ENCODE measurements at places on chromosomes 1 and 21. TPM values are rescaled to one million over a fixed set of nuclear protein-coding genes. Genes with fewer than 3 reads are reported as not detected.

The WNT9A gene
- total RNA-seq = 2.0 TPM

The PHF13 gene
- total RNA-seq = 37.1 TPM

DNA sequence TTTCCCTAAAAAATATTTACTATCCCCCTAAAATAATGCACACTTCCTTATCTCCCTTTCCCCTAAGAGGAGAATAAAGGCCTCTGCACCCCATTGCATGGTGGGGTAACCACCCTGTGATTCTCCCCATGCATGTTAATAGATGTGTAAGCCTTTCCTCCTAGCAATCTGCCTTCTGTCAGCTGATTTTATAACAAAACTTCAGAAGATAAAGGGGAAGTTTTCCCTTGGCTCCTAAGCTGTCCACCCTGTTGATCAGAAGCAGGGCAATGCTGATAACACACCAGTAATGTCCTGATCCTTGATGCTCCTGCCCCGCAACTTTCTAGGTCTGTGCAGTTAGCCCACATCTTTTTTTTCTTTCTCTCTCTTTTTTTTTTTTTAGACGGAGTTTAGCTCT lies 11.4 kb upstream of the RNF187 start:
- H3K4me3 ChIP-seq = no peak overlapping the region
- no peaks in the 10 kb centered on the region for H3K36me3 ChIP-seq
- peaks cover 22% of the 10 kb centered on the region for H3K27me3 ChIP-seq
- H3K4me1 ChIP-seq = peaks cover 80% of the 10 kb centered on the region

DNA sequence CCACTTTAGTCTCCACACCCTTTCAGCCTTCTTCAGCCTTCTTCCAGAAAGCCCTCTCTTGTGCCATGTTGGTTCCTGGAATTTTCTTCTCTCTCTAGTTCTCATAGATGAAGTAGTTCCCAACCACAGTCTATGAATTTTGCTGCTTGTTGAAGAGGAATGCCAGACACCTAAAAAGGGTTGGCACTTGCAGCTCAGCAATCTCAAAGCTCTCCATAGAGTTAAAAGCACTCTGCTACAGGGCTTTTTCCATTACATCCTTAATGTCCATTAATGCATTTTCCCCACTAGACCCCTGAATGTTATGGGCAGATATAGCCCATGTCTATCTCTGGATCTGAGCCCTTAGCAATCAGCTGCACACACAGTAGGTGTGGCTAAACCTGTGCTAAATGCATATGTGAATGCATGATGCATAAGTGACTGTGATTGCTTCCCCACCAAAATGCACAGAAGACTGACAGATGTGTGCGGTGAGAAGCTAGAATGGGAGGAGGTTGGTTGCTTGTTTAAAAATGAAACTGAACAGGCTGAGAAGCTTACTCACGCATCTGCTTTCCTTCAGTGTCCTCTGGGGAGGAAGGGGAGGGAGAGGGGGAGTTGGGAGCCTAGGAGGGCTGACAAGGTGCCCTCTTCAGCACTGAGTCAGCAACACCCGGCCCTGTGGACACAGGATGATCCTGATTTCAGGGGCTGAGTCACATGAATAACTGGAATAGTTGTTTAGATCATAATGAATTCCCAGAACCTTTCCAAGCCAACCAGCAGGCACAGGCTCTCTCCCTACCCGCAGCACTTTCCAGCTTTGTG lies 146.1 kb upstream of the FGGY start:
- no peaks in the 10 kb centered on the region for H3K36me3 ChIP-seq
- peaks cover 19% of the 10 kb centered on the region for H3K27me3 ChIP-seq
- peaks cover 32% of the 10 kb centered on the region for H3K4me1 ChIP-seq
- no peak overlapping the region for H3K27ac ChIP-seq
- no peak overlapping the region for H3K4me3 ChIP-seq

- H3K27me3 ChIP-seq = no peaks in the 10 kb centered on the region
- no peak overlapping the region for H3K27ac ChIP-seq
- peaks cover 6% of the 10 kb centered on the region for H3K4me1 ChIP-seq
Measured at GRCh38 chr21:44500111-44500510, 39.9 kb downstream of the KRTAP10-1 start.

DNA sequence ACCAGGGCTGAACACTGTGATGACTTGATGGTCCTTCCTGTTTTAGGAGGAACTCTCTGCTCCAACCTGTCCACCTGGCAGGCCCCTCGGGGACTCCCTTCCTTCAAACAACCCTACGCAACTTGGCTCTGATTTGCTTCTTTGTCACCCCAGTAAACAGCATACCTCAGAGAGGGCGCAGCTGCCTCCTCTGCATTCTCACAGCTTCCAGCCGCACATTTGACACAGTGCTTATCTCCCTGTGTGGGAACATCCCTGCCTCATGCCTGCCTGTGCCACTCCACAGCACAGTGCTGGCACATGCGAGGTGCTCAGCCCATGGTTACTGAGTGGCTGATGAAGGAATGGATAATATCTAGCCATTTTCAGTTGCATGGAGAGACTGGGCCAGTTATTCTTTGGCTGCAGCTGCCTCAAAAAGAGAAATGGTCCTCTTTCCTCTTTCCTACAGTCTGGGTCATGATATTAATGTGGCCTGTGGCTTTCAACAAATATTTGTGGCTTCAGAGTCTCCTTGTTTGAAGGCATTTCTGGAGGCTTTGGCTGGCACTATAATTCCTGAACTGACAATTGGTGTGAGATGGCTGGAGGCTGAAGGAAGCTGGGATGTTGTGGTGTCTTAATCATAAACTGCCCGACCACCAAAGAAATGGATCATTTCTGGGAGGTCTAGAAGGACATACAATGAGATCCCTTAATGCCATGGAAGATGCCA lies 77.9 kb downstream of the TENT5C start:
- no peak overlapping the region for H3K4me3 ChIP-seq
- no peaks in the 10 kb centered on the region for H3K27me3 ChIP-seq
- H3K27ac ChIP-seq = no peak overlapping the region

The SLC16A4 gene
- 0.94 TPM for total RNA-seq

DNA sequence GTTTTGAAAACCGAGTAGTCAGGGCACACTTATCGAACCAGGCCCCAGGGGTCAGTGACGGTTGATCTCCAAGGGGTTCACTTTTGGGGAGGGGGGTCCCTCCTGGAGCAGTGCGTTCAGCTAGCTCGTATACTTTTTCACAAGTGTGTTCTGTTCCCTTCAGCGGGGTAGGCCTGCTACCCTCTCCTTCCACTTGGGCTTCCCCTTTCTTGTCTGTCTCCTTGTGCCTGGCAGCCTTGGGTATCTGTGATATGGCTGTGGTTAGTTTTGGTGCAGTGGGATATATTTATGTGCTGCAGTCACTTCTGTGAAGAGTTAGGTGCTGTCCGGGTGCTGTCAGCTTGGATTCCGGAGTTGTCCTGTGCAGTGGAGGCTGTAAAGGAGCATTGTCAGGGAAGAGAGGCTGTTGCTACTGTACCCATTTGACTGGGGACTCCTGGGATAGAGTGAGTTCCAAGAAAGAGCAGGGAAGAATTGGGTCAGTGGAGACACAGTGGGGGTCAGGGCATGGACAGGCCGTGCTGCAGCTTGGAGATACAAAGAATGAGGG lies 29.7 kb downstream of the ADARB1 start:
- no peaks in the 10 kb centered on the region for H3K4me1 ChIP-seq
- no peak for DNase-seq
- H3K36me3 ChIP-seq = no peaks in the 10 kb centered on the region
- no peaks in the 10 kb centered on the region for H3K27me3 ChIP-seq
- H3K4me3 ChIP-seq = no peak overlapping the region

The SLC30A7 gene
- 22.5 TPM for total RNA-seq

- no peak overlapping the region for H3K27ac ChIP-seq
- DNase-seq = no peak
- no peak overlapping the region for H3K4me3 ChIP-seq
- H3K36me3 ChIP-seq = no peaks in the 10 kb centered on the region
Measured at GRCh38 chr1:169517558-169518186, 31.9 kb upstream of the SLC19A2 start.

DNA sequence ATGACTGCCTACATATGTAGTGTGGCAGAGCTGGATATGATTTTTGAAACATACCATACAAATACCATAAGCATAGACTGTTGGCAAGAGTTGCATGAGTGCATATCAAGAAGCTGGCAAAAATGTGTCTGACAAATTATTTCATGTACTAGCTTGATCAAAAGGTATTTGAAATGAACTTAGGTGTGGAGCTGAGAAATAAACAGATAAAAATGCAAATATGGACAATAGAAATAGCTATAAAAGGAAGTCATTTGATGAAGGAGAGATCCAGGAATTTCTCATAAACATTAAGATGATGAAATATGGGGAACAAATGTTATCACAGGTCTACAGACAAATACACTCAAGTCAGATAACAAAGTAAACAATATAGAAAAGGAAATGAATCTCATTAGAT lies 609.1 kb downstream of the PTPRC start:
- H3K27ac ChIP-seq = no peak overlapping the region
- H3K4me1 ChIP-seq = no peaks in the 10 kb centered on the region
- H3K4me3 ChIP-seq = no peak overlapping the region
- no peaks in the 10 kb centered on the region for H3K36me3 ChIP-seq

DNA sequence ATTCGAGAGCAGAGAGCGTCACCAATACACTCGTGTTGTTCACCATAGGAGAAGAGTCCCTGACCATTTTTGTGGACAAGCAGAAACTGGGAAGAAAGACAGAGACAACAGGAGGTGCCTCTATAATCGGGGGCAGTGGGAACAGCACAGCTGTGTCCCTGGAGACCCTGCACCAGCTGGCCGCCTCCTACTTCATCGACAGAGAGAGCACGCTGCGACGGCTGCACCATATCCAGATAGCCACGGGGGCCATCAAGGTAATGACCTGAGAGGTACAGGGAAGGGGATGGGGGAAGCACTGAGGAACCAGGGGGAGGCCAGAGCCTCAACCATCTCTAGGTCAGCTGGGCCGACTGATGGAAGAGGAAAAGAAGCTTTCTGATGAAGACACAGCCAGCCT lies 86.4 kb downstream of the BRINP2 start:
- no peak for DNase-seq
- H3K4me1 ChIP-seq = no peaks in the 10 kb centered on the region
- H3K27me3 ChIP-seq = no peaks in the 10 kb centered on the region
- no peak overlapping the region for H3K4me3 ChIP-seq

- no peaks in the 10 kb centered on the region for H3K4me1 ChIP-seq
- H3K36me3 ChIP-seq = no peaks in the 10 kb centered on the region
- H3K27ac ChIP-seq = no peak overlapping the region
- H3K27me3 ChIP-seq = peaks cover 44% of the 10 kb centered on the region
- peak; percentile 56 for DNase-seq
Measured at GRCh38 chr1:156896490-156897033, 3.0 kb downstream of the PEAR1 start.

- no peak overlapping the region for H3K27ac ChIP-seq
- no peak for DNase-seq
- peaks cover 27% of the 10 kb centered on the region for H3K4me1 ChIP-seq
- H3K4me3 ChIP-seq = peak overlapping the region; percentile 52
Measured at GRCh38 chr1:6179564-6180175, 451 bp downstream of the CHD5 start.

The HSF2BP gene
- 2.3 TPM for total RNA-seq

- H3K4me1 ChIP-seq = no peaks in the 10 kb centered on the region
- no peak for DNase-seq
- no peak overlapping the region for H3K4me3 ChIP-seq
Measured at GRCh38 chr1:116290085-116290705, 82.8 kb upstream of the ATP1A1 start.

DNA sequence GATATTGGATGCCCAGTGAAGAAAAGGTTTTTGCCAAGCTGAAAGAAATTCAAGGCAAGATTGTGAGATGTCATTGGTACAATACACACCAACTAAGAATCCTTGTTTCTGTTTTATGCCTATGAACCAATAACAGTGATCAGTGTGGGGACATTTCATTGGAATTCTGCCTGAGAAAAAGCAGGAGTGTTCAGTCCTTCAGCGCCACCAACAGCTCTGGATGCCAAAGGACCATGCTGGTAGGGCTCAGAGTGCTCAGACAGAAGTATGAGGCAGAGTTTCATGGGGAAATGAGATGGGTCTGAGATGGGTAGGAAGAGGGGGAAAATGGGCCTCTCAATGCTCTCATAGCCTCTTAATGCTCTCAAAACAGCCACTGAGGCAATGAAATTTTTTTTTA lies 56.5 kb downstream of the GABPA start:
- no peaks in the 10 kb centered on the region for H3K36me3 ChIP-seq
- H3K27ac ChIP-seq = no peak overlapping the region
- H3K4me1 ChIP-seq = no peaks in the 10 kb centered on the region
- DNase-seq = peak; percentile 27

- DNase-seq = peak; percentile 97
- H3K36me3 ChIP-seq = no peaks in the 10 kb centered on the region
- no peak overlapping the region for H3K27ac ChIP-seq
- H3K4me3 ChIP-seq = no peak overlapping the region
Measured at GRCh38 chr1:111747282-111747734, 8.1 kb upstream of the INKA2 start.

The PYHIN1 gene
- not detected for total RNA-seq

The TAS1R1 gene
- not detected for total RNA-seq

DNA sequence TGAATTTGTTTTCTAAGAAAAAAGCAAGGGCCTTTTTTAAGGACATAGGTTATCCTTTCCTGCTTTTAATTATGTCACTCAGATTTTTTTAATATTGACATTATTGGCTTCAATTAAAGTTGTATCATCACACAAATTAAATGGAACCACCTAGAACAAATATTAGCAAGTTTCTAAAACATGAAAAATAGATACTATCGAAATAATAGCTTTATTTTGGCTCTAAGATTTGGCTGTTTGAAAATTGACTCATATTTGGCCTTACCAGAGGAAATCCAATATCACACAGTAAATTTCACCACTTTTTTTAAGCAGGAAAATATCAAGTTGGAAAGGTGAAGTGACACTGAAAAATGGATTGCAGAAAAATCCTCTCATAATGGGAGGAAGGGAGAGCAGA lies 9.2 kb downstream of the DNASE2B start:
- no peak overlapping the region for H3K27ac ChIP-seq
- no peak for DNase-seq
- H3K4me3 ChIP-seq = no peak overlapping the region
- H3K27me3 ChIP-seq = no peaks in the 10 kb centered on the region
- H3K36me3 ChIP-seq = no peaks in the 10 kb centered on the region
- no peaks in the 10 kb centered on the region for H3K4me1 ChIP-seq

- no peak overlapping the region for H3K4me3 ChIP-seq
- no peaks in the 10 kb centered on the region for H3K36me3 ChIP-seq
- no peaks in the 10 kb centered on the region for H3K4me1 ChIP-seq
- H3K27me3 ChIP-seq = no peaks in the 10 kb centered on the region
Measured at GRCh38 chr1:172002725-172003345, 161.5 kb downstream of the DNM3 start.

The ZNF648 gene
- 0.58 TPM for total RNA-seq

- H3K27ac ChIP-seq = no peak overlapping the region
- no peak overlapping the region for H3K4me3 ChIP-seq
- peak; percentile 17 for DNase-seq
- no peaks in the 10 kb centered on the region for H3K36me3 ChIP-seq
- H3K4me1 ChIP-seq = no peaks in the 10 kb centered on the region
- no peaks in the 10 kb centered on the region for H3K27me3 ChIP-seq
Measured at GRCh38 chr1:231392389-231393131, 29.5 kb downstream of the EGLN1 start.

The NGF gene
- total RNA-seq = not detected

DNA sequence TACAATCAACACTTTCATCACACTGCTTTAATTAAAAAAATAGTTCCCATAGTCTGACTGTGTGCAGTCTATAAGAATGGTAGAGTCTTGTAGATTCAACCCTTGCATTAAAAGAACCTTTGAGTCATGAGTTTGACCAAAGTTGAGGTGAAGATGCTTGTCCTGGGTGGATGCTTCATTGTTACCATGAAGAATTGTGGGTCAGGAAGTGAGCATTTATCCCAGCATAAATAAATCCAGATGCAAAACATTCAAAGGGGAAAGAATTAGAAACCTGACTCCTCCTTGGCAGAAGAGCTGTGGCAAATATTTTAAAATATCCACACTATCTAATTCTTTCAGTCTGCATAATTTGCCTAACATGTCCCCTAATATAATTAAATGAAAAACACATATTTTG lies 72.9 kb upstream of the SPAG17 start:
- peaks cover 1% of the 10 kb centered on the region for H3K4me1 ChIP-seq
- no peaks in the 10 kb centered on the region for H3K27me3 ChIP-seq
- H3K36me3 ChIP-seq = no peaks in the 10 kb centered on the region
- H3K4me3 ChIP-seq = no peak overlapping the region
- no peak overlapping the region for H3K27ac ChIP-seq

The GPR157 gene
- 3.9 TPM for total RNA-seq

All from GM23338 (cell line).